ENCODE measurements at places on chromosomes 4 and X.

- DNase-seq = no peak
These were observed 8.4 kb upstream of the SMAD1 start for GRCh38 chr4:145473203-145473602.

DNA sequence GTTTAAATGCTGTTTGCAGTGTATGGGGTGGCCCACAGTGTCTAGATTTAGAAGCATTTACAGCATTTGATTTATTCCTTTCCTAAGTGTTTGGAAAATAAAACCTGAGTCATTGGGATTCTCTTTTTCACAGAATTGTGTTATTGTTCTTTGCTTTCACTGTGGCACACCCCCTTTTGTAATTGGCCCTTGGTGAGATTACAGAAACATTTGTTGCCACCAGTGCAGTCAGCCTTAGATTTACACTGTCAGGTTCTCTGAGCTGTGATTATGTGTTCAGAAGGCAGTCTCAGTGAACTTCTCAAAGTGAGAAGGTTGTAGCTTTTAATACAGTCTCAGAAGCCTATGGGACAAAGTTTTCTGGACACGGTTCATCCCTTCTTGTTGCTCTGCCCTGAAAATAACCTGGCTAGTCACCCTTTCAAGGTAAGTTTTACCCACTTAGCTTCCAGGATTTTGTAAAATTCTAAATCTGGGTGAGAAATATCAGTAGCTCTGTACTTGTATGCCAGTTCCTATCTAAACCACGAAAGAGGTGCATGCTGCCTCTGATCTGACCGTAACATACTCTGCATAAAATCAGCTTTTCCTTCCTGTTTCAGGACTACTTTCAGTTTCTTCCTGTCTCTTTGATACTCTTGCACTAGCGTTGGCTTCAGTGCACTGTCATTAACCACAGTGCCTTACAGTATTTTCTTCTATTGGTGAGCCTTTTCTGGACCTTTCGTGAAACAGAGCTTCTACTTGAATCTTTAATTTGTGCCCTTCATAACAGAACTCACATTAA, 12.6 kb downstream of the RUFY3 start:
- DNase-seq = no peak

DNA sequence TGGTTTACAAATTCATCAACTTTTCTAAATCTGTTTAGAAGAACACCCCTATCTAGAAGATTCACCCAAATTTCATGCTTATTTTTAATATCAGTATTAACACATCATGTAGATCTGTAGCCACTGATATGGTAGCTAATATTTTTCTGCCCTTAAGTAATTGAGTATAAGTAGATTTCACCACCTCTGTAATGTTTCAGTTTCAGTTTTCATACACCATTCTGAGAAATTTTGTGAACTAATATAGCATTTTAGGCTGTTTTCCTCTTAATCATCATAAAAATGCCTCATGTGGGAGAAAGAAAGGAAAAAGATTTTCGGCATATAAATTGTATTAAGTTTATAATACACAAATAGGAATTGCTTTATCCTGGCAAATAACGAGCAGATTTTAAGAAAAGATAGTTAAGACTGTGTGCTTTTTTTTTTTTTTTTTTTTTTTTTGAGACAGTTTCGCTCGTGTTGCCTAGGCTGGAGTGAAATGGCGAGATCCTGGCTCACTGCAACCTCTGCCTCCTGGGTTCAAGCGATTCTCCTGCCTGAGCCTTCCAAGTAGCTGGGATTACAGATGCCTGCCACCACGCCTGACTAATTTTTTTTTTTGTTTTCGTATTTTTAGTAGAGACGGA, 21.4 kb upstream of the RBPJ start:
- no peak for DNase-seq

DNA sequence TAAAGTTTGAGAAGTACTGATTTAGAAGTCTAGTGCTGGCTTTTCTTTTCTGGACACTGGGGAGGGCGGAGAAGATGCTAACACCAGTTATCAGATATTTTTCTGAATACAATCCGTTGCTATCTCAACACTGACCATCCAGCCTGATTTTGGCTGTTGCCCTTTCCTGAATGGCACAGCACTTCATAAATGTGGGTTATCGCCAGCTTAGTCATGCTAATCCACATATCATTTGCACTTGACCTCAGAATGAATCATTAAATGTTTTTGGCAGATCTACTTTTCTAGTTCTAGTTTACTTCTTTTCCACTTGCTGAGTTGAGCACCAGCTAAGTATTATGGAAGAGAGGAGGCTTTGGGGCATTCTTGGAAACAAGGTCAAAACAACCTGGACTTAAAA, 60.8 kb upstream of the ESX1 start:
- DNase-seq = no peak

- no peak for DNase-seq
These were observed 13.3 kb downstream of the IDS start for GRCh38 chrX:149491812-149492211.

DNA sequence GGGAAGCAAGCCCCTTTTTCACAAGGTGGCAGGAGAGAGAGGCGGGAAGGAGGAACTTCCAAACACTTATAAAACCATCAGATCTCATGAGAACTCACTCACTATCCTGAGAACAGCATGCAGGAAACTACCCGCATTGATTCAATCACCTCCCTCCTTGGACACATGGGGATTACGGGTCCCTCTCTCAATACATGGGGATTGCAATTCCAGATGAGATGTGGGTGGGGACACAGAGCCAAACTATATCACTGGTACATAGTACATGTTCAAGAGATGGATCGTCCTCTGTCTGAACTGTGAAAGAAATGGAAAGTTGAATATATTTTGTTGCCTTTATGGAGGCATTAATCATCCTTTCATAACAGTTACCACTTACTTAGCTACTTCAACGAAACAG, 12.8 kb downstream of the EREG start:
- DNase-seq = no peak

- DNase-seq = no peak
These were observed 164.0 kb upstream of the FGF13 start for GRCh38 chrX:138875472-138875871.

DNA sequence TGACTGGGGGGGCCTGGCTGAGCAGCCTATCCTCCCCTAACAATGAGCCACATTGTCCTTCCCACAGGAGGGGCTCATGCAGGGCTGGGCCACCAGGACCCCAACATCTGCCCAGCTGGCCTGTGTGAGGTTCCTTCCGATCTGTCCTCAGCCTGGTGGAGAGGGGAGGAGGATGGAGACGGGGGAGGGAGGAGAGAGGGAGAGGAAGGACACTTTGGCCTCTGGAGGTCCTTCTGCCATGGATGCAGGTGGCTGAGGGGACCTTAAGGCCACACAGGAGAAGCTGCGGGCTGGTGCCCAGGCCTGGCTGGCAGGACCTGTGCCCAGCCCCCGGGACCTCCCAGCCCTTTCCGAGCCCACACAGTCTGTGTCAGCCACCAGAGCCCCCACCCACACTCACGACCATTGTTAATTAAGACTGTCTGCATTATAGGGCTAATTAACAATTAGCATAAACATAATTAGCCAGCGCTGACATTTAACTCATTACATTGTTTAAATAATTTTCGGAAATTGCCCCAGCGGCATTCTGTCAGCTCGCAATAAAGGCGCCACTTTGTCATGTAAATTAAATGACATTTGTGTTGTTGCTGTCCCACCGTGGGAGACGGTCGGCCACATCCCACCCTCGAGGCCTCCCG, 53.0 kb upstream of the NKX1-1 start:
- DNase-seq = no peak

DNA sequence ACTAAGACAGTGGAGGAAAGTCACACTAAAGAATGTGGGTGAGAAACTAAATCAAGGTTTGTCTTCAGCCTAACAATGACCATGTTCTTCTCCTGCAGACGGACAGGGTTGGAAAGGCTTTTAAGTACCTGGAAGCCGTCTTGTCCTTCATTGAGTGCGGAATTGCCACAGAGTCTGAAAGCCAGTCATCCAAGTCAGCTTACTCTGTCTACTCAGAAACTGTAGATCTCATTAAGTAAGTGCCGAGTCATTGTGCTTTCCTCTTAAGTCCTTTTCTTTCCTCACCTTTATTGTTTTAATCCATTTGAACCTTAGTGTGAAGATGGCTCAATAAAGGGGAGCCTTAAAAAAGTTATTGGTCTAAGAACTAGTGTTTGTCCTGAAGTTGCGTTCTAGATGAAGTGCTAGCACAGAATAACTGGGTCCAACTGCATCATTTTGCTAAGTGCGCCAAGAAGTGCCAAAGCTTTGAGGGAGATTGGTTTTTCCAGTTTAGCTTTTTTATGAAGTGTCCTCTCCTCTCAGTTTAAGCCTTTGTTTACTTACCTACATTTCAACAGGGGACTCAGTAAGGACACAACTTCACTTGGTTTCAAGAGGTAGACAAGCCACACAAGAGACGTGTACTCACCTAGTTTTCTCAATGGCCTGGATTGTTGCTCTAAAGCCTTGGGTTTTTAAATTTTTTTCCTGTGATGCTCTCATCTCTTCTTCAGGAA, 89.3 kb downstream of the KLHL8 start:
- DNase-seq = no peak

GRCh38 chrX:88244066-88244465, 503.0 kb upstream of the CPXCR1 start:
- DNase-seq = no peak

DNA sequence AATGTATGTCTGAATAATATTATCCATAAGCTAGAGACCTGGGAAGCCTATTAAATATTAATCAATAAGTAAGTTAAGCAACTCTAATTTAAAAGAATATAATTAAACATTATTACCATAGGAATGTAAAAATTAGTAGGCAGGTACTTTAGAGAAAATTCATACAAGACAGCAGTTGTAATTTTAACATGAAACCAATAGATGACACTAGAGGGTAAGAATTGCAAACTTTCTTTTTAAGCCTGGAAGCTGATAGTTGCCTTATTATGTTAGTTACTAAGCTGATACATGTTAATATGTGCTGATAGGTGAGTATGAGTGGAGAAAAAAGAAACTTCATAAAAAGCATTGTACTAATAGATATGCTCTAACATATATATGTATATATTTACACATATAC, 1157.4 kb downstream of the FAM133A start:
- no peak for DNase-seq

- no peak for DNase-seq
These were observed 169.5 kb downstream of the ARHGAP10 start for GRCh38 chr4:147901388-147901787.

DNA sequence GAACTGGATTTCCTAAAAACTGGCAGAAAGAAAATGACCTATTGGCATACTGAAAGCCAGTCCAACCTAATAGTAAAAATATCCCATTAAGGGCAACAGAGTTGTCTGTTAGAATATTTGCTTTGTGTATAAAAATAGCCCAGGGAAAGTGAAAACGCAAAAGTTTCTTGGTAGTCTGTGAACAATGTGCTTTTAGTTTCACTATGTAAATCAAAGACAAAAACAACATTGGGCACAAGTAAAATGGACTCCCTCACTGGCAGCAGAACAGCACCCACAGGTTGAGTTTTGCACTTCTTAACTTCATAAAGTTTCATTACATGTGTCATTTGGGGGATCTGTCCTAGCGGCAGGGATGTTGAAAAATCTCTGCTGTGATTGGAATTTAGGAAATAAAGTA, 4.3 kb upstream of the FGG start:
- DNase-seq = no peak

GRCh38 chr4:85854546-85854945, 379.6 kb downstream of the ARHGAP24 start:
- DNase-seq = no peak

- no peak for DNase-seq
These were observed 6.2 kb upstream of the CTBP1 start for GRCh38 chr4:1255151-1255550.

GRCh38 chrX:10259716-10260115, 102.9 kb downstream of the CLCN4 start:
- DNase-seq = no peak
